ENCODE measurements at places on chromosomes 5 and 9.

DNA sequence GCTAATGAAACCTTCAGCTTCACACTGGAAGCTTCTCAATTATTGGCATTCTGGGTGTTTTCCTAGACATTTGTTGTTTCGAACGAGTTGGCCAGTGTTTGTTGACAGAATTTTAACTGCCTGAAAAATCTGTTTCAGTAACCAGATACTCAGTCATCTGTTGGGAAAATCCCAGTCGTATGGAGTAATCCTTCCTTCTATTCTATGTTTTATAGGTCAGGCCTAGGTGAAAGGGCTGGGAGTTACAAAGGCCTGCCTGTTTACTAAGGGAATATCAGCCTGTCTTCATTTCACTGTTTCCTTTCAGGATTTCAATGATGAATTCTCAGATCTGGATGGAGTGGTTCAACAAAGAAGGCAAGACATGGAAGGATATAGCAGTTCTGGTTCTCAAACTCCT, 59.9 kb downstream of the GRAMD2B start:
- DNase-seq, result no peak

DNA sequence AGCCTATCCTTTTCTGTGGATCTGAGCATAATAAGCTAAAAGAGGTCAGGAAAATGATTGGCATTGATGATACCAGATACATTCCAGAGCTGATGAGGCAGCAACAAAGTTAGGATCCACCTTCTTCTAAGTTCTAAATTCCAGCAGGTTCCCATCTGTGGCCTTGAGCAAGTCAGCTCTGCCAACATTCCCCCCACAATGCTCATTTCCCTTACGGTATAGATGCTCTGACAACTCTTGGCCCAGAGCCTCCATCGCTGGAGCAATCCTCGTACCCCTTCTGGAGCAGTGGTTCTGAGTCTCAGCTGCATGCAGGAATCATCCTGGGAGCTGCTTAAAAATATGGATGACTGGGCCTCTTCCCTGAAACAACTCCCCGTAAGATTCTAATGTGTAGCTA, 78.1 kb downstream of the MED27 start:
- no peak for DNase-seq

DNA sequence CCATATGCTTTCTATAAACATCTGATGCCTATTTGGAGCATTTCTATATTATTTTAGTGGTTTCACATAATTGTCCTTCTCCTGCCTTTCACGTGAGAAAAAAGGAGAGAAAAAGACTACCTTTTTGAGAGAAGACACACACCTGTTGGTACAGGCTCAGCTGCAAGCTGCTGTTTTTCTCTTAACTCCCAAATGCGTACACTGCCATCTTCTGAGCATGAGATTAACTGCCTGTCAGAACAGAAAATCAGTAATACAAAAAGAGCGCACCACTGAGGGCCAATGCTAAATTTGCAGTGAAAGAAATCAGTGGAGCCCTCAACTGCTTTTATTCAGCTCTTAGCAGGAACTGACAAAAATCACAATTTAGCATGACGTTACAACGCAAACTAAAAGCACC, 54.9 kb downstream of the WDR41 start:
- peak; percentile 45 for DNase-seq

- peak; percentile 28 for DNase-seq
These were observed 45.4 kb downstream of the SPATA31C2 start for GRCh38 chr9:88092797-88093331.

DNA sequence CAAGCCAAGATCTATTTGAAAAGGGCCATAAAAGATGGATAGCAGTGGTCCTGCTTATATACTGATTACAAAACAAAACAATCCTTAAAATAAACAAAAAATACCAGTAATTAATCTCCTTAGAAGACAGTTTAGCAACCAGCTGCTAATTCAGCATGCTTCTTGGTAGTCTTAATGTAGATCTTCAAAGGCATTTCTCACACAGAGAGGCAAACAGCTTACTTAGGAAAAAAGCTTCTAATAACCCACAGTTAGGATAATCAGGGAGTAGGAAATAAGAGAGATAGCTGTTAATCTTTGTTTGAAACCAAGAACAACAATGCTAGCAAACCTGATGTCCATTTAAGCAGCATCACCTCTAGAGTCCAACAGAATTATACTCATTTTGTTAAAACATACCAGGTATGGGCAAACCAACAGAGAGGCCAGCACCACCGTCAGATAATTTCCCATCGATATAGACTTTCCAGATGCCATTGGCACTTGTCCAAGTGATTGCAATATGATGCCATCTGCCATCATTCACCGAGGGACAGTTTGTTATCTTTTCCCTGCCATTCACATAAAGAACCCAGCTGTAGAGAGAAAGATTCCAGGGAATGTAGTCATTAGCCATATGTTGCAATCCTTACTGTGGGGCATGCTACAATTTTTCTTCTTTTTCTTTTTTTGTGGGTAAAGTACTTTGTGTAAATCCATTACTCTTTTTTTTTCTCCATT, 105.6 kb upstream of the TXNDC8 start:
- DNase-seq, result no peak

- no peak for DNase-seq
These were observed 460.6 kb downstream of the CETN3 start for GRCh38 chr5:89948977-89949376.

- no peak for DNase-seq
These were observed 23.9 kb upstream of the FANCC start for GRCh38 chr9:95341293-95341962.

- peak; percentile 92 for DNase-seq
These were observed at the start of gene MEGF10 for GRCh38 chr5:127290019-127290945. Gene MEGF10 (plus strand): TSS chr5:127290796. CDS start chr5:127331309, 40,513 bp downstream.

- no peak for DNase-seq
These were observed 66.8 kb upstream of the NEURL1B start for GRCh38 chr5:172573986-172574870.

DNA sequence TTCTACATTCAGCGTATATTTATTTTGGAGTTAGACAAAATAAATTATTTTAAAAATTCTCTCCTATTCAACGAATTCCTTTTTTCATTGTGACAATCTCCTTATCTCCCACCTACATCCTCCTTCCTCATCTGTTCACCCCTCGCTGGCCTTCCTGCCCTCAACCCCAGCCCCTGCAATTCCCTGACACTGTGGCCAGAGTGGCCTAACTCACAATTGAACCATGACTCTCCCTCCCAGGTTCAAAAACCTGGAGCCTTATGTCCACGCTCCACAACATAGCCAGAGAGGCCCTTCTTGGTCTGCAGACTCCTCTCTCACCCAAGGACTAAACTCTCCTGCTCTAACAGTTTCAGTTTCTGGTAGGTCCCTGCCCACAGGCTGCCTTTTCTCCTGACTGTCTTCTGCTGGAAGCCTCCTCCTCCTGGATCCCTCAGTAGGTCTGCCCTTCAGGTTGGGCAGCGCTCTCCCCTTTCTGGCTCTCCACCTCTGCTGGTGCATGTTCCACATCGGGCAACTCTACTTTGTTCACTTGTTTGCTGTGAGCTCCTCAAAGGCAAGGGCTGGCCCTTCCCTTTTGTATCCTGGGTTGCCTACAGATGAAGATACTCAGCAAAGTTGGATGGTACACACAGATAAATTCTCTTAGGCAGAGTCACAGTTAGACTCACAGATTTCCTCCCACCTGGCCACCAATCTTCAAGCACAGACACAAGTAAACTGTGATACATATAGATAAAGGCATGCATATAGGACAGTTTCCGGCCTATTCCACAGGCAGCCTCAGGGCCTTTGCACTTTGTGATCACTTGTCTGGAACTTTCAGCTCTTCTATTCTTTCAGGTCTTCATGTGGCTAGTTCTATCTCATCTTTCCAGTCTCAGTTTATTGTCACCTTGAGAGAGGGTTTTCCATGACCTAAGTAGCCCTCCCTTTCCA, 19.8 kb upstream of the MYORG start:
- no peak for DNase-seq

- DNase-seq, result peak; percentile 42
These were observed at the start of gene PCDHB9 for GRCh38 chr5:141186897-141187512. Gene PCDHB9 (plus strand): TSS chr5:141187161. CDS start chr5:141187319, 158 bp downstream.

- DNase-seq, result peak; percentile 93
These were observed at the start of gene CHSY3 for GRCh38 chr5:129904102-129904666. Gene CHSY3 (plus strand): TSS chr5:129904465.

DNA sequence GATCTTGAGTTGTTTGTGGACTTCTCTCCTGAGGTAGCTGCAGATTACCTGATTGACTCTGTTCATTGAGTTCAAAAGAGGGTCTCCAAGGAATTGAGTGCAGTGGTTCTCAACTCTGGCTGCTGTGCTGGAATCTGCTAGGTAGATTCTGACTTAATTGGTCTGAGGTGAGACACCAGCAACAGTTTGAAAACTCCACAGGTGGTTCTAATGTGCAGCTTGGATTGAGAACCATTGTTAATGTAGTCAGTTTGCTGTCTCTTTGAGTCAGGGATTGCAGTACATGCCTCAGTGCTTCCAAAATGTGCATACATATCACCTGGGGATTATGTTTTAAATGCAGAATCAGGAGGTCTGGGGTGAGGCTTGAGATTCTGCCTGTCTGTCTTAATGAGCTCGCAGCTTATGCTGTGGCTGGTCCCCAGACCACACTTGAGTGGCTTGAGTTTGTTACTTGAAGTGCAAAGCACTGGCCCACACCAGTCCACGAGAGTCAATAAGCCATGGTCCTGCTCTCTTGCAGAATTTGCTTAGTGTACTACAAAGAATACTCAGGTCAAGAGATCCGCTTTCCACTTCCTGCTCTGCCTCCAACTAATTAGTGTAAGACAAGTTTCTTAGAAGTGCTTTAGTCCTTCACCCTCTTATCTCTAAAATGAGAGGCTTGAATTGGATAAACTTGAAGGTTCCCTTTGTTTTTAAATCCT, 82.3 kb downstream of the ATG10 start:
- no peak for DNase-seq

- no peak for DNase-seq
These were observed 4.4 kb upstream of the GNG10 start for GRCh38 chr9:111657051-111657450.

- peak; percentile 92 for DNase-seq
These were observed 43.1 kb downstream of the NDFIP1 start for GRCh38 chr5:142151436-142152383.

DNA sequence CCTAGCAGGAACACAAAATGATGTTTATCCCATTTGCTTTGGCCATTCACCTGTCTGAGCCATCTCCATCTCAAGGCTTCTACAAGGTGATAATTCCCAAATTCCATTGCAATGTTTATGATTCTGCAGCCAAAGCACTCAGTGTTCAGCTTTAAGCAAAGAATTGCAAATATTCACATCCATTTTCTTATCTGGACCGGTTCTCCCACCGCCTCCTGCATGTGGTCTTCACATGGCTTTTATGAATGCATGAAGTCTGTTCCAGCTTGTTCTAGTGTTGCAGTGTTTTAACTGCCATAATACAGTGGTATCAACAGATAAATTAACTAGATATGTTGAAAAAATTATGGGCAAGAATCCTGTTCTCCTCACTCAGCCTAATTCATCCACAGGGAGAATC, 443.0 kb upstream of the KLF4 start:
- no peak for DNase-seq

DNA sequence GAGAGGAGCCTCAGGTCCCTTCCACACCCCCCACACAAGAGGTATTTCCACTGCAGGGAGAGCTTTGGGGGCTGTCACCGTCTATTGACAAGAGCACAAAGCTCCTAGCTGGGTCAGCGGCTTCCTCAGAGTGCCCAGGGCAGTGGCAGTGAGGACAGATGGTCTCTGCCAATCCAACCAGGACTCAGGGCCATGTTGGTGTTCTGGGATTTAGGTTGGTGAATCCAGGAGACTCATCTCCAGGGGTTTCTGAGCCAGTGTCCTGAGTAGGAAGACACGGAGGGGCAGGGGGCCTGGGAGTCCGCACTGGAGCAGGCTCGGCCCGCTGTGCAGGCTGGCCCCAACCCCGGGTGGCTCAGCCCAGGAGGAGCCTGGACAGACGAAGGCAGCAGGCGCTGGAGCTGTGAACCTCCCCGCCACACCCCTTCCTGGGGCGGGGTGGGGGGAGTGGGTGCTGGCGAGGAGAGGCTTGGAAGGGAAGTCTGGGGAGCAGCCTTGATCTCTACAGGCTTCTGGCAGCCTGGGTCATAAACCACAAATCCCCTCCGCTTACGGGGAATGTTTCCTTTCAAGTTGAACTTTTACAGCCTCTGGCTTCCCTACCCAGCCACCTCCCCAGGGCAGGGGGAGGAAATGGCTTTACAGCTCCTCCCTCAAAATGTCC, 19.6 kb downstream of the CRB2 start:
- peak; percentile 68 for DNase-seq

DNA sequence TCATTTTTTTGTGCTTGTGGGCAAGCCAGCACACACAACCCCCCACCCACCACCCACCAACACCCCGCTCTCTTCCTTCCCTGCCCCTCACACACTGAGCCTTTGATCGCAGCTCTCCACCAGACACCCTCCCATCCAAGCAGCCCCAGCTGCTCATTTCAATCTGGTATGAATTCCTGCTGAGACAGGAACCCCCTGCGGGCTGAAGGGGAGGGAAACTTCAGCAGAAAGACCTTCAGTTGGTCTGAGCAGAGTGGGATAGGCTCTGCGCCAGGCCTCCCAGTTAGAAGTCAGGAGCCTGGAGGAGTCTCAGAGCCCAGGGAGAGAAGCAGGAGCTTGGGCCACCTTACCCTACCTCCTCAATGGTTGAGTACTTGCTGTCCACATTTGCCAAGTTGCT, 7.2 kb downstream of the PCDHGC5 start:
- peak; percentile 84 for DNase-seq

DNA sequence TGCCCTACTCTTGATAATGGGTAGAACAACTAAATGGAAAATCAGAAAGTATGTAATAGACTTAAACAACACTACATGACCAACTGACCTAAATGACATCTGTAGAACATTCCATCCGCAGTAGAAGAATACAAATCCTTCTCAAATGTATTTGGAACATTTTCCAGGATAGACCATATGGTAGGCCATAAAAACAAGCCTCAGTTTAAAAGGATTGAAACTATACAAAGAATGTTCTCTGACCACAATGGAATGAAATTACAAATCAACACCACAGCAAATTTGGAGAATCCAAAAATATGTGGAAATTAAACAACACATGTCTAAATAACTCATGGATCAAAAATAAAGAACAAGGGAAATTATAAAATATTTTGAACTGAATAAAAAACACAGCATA, 189.2 kb downstream of the NDUFS4 start:
- DNase-seq, result no peak

- no peak for DNase-seq
These were observed 12.5 kb downstream of the PTCH1 start for GRCh38 chr9:95504053-95504963.

GRCh38 chr9:115038178-115038577, 79.8 kb downstream of the TNC start:
- DNase-seq, result no peak

DNA sequence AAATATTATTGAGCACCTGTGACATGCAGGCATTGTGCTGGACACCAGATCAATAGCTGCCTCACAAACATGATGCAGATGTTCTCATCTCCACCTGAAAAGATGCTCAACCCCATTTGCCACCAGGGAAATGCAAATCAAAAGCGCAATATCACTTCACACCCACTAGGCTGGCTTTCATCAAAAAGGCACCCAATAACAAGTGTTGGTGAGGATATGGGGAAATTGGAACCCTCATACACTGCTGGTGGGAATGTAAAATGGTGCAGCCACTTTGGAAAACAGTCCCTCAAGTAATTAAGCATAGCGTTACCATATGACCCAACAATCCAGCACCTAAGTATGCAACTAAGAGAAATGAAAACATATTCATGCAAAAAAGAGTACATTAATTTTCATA, 24.7 kb downstream of the FGF1 start:
- no peak for DNase-seq

All from eye (tissue), 1 donor.